ENCODE measurements at places on chromosomes 16 and 17. TPM values are rescaled to one million over a fixed set of nuclear protein-coding genes. Genes with fewer than 3 reads are reported as not detected.

- H3K36me3 ChIP-seq, result no peaks in the 10 kb centered on the region
- no peak for DNase-seq
- peak overlapping the region; percentile 78 for H3K27ac ChIP-seq
- H3K4me3 ChIP-seq, result no peak overlapping the region
- H3K4me1 ChIP-seq, result peaks cover 38% of the 10 kb centered on the region
Measured at GRCh38 chr17:68792042-68792685, 163.0 kb downstream of the ABCA8 start.

DNA sequence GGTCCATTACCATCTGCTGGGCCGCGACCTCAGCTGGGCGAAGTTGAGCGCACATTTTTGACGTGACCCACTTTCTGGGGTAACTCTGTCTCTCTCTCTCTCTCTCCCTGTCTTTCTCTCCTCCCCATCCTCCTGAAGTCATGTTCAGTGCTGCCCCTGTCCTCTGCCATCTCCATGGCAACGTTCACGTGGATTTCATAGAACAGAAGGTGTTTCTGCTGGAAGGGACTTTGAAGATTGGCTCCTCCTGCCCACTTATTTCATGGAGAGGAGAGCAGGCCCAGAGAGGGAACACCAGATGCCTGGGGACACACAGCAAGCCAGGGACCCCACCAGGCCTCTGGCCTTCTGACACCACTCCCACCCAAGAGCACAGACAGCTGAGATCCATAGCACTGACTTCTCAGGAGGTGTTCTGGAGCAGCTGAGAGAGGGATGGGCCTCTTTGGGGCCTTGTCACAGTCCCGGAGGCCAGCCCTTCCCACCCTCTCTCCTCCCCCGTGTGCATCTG, 4.2 kb upstream of the CCNF start:
- no peaks in the 10 kb centered on the region for H3K36me3 ChIP-seq
- DNase-seq, result no peak
- no peak overlapping the region for H3K27ac ChIP-seq
- no peak overlapping the region for H3K4me3 ChIP-seq
- H3K27me3 ChIP-seq, result no peaks in the 10 kb centered on the region

GRCh38 chr17:78790552-78790951, 8.5 kb upstream of the CYTH1 start:
- peaks cover 16% of the 10 kb centered on the region for H3K36me3 ChIP-seq
- H3K27me3 ChIP-seq, result no peaks in the 10 kb centered on the region
- H3K4me1 ChIP-seq, result peaks cover 39% of the 10 kb centered on the region

The SPATA22 gene
- not detected for total RNA-seq

The UTS2R gene
- total RNA-seq, result not detected

Data from vagina (tissue), 2 donors.